ENCODE measurements at places on chromosomes 7 and 10.

DNA sequence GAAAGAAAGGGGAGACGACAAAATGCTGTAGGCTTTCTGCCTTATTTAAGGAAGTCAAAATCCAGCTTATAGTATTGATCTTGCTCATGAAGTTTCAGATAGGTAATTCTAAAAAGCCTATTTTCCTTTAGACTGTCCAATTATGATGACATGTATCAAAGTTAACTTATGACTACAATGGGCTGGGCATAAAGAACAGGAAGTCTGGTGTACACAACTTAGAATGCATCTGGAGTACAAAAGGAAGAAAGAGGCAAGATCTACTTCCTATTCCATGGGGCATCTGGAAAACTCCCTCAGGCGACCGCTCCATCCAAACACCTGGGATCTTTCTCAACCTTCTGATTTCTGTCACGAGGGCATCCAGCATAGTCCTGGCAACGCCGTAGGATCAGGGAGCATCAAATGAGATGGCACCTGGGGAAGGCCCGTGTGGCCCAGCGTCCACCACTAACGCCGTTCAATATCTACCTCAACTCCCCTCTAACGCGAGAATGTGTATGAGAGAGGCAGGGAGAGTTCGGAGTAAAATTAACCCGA is 512 bp downstream of the FAM24B start:
- DNase-seq = no peak

GRCh38 chr10:79483948-79484347 is 28.4 kb upstream of the EIF5AL1 start:
- DNase-seq = no peak

GRCh38 chr7:152759949-152760853 is 649 bp downstream of the ACTR3B start:
- no peak for DNase-seq

- DNase-seq = no peak
Observed at GRCh38 chr7:77626586-77627308, 69.5 kb upstream of the RSBN1L start.

DNA sequence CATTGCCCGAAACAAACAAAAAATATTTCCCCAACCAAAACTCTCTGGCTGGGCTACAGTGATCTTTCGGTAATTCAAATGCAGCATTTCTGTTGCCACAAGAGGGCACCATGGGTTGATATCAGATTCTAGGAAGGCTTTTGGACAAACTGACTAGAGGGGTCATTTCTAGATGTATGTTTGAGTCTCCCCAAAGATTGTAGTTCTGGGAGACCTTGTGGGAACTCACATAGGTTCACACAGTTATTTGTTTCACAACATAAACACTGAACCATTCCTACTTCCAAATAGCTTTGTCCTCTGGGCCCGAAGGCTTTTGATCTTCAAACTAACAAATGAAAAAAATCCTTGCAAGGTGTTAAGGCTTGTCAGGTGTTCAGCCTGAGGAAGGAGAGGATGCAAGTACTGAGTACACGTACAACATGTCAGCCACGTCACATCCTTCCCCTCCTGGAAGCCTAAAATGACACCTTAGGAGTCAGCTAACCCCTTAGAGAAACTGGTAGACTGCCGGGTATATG is 37.0 kb upstream of the IL15RA start:
- DNase-seq = no peak

DNA sequence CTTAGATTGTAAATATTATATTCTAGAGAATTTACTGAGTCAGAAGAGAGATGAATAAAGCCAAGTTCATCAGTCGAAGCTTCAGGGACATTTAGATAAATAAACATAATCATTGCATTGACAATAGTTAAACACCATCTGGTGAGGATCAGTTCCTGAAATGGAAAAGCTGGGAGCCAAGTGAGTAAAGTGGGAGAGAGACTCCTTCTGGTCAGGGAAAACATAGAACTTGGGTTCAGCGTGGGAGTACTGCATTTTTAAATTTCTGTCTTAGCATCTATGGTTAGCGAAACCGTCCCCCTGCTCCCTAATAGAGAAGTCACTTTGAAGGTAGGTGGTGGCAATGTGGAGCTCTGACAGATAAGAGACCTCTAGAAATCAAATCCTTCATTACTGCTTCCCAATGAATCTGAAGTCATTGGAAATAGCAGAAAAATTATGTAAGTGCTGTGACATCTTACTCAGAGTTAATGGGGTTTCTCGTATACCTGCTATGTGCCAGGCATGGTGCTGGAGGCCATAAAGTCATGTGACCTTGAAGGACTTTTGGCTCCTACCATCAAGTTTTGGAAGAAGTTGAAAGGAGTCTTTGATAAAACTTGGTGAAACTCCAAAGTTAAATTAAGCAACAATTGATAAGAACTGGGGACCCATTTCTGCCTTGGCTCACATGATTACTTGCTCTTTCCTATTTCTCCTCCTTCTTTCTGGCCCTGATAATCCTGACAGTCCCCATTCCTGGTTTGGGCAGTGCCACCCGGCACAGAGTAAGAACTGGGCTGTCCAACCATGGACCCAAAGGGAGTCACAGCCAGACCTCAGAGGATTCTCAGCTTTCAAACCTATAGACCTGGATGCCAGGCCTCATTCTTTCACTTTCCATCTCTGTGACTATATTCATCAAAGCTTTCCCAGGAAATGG is 211.2 kb downstream of the C7orf25 start:
- no peak for DNase-seq

DNA sequence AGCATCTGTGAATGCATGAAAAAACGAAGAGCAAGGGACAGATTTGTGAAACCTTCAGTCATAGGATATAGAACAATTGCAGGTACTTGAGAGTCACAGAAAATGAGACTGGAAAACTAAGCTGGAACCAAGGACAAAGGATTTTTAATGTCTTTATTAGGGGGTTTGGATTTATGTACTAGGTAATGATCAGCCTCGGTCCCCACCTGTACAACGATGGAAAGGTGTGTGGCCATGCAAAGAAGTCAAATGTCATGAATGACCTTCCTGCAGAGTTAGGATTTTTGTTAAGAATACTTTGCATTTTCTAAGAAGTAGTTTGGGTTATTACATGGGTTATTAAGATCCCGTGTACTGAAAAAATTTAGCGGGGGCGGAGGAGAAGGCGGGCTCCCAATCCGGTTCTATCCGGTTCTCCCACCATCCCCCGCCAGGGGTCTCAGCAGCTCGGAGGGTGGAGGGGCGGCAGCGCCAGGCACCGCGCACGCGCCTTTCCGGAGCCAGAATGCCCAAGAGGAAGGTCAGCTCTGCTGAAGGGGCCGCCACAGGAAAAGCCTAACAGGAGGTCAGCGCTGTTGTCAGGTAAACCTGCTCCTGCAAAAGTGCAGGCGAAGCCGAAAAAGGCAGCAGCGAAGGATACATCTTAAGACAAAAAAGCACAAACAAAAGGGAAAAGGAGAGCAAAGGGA is 327.5 kb upstream of the PLXDC2 start:
- no peak for DNase-seq

DNA sequence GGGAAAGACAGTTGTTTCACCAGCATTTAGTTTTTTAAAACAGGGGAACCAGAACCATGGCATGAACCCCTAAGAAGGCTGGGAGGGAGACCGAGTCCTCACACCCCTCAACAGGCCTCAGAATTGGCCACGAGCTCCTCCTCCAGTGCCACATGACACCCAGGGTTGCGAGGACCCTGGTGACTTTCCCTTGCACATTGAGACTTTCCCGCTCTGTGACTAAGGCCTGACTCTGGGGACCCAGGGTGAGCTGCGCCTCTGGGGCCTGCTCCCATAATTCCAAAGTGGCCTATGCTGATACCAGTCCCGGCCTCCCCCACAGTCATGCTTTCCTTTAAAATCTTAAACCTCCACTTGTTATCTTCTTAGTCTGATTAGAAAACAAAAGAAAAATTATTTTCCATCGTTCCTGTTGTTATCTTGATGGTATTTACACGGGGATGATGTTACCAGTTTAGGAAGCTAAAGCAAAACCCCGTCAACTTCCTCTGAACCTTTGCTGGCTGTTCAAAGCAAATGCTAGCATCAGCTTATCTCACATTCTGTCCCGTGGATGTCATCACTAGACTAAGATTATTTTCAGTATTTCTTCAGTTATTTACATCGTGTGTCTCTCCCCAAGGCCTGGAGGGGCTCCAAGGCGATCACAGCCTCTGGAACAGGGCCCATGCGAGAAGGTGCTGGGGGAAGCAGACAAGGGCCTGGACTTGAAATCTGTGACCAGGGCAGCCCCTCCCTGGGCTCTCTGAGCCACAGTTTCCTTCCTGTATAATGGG is 42.1 kb downstream of the FAM53B start:
- no peak for DNase-seq

DNA sequence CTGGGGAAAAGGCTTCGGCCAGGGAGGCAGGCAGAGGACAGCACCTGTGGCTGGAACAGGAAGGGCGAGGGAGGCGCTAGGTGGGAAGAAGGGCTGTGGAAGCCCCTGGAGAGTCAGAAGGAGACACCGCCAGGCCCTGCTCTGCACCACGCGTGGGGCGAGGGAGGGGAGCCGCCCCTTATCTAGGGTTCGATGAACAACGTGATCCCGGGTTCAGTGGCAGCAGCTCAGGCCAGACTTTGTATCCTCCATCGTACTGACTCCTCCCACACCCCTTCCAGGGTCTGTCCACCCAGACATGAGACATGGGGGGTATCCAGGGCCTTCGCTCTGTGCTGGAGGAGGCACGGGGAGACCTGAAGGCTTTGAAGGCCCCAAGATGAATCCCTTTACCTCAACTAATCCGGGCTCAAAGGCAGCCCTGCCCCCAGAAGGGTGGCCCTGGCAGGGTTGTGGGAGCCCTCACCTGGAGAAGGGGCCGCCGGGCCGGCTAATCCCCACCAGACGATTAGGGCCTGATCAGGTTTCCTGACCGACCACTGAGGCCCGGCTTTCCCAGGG is 110.8 kb downstream of the PDGFA start:
- no peak for DNase-seq

- no peak for DNase-seq
Observed at GRCh38 chr10:130498042-130498441, 361.9 kb downstream of the GLRX3 start.

DNA sequence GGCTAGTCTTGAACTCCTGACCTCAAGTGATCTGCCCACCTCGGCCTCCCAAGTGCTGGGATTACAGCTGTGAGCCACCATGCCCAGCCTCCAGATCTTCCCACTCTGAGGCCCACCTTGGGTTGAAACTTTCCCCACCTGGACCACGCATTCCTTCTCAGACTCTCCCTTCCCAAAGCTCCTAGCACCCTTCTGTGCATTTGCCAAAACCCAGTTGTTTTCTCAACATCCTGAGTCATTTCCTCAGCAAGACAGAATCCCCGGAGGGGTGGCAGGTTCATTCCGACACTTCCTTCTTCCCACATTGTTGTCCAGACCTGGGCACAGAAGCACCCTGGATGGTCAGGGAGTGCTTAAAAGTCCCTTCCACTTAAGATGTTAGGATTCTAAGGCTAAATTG is 28.9 kb downstream of the BAG3 start:
- no peak for DNase-seq

DNA sequence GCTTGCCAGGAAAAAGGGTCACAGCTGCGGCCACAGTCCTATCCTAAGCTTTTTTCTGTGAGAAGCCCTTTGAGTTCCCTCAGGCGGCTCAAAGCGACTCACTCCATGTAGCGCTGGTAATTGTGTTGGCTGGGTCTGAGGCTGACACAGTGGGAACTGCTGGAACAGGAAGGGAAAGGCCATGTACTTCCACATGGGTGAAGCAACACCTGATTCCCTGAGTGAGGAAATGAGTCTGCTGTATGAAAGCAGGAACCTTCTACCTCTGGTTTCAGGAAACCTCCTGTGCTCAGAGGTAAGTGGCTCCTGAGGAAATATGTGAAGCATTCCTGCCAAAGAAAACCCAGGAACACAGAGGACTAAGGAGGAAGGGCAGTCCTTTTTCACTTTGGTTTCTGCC is 734.6 kb upstream of the SORCS1 start:
- DNase-seq = no peak

DNA sequence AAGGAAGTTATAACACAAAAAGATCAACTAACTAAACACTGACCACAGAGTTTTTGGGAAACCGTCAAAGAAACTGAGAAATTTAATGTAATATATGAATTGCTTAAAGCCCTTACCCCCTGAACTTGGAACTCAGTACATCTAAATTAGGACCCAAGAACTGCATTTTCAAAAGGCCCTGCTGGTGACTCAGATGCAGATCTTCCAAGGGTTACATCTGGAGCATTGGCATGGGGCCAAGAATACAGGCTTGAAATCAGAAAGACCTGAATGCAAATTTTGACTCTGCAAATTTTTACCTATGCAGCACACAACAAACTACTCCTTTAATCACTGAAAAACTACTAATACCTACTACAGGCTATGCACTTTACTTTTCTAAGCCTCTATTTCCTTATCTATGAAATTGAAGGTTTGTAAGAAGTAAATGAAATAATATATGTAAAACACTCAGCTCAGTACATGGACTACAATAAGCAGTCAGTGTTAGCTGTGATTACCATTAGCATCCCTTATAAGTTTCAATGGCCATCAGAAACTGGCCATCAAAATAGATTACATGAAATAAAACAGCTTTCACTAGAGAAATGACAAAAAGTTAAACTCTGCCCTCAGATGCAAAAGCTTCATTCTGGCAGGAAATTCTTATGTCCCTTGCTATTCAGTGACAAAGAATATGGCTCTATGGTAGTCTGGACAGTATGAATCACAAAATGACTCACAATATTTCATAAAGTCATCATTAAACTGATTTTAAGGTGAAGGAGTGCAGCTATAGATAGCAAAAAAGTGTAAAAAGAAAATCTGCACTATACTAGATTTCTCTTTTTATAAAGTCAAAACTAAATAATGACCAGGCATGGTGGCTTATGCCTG is 43.6 kb downstream of the NSUN6 start:
- no peak for DNase-seq

GRCh38 chr7:86939197-86939814 is 120.1 kb downstream of the ELAPOR2 start:
- no peak for DNase-seq

DNA sequence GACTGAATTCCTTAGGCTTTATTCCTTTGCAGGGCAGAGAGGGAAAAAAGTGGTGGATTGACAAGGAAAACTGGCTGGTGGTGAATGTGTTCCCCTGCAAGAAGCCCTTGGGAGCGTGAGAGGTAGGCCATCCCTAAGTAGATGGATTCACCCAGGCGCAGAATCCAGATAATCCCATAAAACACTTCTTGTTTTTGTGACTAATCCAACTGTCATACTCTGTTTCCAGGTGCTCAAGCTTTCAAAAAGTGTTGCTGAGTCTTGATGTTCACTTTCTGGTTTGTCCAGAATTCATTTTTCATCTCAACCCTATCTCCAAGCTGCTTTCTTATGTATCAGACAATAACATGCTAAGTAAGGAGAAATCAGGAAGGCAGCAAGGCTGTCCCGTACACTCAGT is 250.8 kb upstream of the HABP2 start:
- DNase-seq = no peak

- no peak for DNase-seq
Observed at GRCh38 chr7:35777121-35777520, 23.7 kb upstream of the SEPTIN7 start.
